Activated T-cell treated with anti-CD3 and anti-CD28 coated beads, Interleukin-2, amount 50 U/mL, for 1 hour (primary cell): ENCODE measurements at places on chromosomes 12 and 14.

DNA sequence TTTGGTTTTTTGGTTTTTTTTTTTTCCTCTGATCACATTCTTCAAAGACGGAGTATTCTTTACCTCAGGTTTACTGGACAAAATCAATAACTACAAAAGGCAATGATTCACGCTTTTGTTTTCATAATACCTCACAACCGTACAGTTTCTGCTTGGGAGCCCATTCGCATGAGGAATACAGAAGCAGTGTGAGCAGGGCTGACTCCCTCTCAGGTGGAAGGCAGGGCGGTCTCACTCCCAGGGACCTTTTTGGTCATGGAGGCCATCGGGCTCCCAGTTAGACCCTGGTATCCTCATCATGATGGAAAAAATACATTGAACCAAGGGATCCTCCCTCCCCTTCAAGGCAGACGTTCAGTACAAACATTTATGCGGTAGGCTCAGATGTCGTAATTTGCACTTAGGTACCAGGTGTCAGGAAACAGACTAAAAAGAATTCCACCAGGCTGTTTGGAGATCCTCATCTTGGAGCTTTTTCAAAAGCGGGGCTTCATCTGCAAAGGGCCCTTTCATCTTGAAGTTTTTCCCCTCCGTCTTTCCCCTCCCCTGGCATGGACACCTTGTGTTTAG lies 19.0 kb upstream of the TIGAR start:
- no peak for DNase-seq

GRCh38 chr12:90075685-90076084 lies 367.0 kb upstream of the ATP2B1 start:
- DNase-seq = no peak

GRCh38 chr14:88802596-88802995 lies 9.8 kb upstream of the EML5 start:
- DNase-seq = no peak

- DNase-seq = no peak
These were observed 209.7 kb upstream of the BMP4 start for GRCh38 chr14:54166049-54166950.

- DNase-seq = peak; percentile 68
These were observed 100.5 kb downstream of the LRRC74A start for GRCh38 chr14:76926521-76927251.

DNA sequence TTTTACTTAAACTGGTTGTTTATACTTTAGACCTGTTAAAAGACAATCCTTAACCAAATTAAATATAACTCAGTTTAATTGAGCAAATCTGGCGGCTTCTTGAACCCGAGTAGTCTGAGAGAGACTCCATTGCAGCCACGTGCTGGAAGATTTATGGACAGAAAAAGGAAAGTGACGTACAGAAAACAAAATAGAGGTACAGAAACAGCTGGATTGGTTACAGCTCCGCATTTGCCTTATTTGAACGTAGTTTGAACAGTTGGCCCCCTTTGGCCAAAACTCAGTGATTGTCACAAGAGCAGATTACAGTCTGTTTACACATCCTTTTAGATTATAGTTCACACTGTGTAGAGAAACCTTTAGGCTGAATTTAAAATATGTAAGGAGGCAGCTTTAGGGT lies 155.9 kb downstream of the RAD51B start:
- DNase-seq = no peak

- DNase-seq = no peak
These were observed 8.3 kb upstream of the LRRC10 start for GRCh38 chr12:69619050-69619449.

DNA sequence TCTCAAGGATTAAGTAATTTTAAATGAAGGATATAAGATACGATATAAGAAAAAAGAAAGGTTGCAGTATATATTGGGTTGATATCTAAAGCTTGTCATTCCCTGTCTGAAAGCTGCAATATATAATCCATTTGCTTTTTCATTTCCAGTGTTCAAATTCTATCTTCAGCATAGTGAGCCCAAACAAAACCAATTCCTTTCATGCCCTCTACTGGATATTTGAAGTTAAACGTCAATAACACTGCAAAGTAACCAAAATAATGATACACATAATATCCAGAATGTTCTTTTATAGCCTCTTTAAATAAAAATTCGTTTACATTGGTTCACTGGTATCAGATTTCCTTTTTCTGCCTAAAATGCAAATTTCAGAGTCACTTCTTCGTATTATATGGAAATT lies 64.5 kb upstream of the DAAM1 start:
- no peak for DNase-seq

- no peak for DNase-seq
These were observed 177.5 kb downstream of the DACT1 start for GRCh38 chr14:58815161-58815701.

GRCh38 chr14:104140463-104141331 lies 2.3 kb downstream of the KIF26A start:
- no peak for DNase-seq

GRCh38 chr12:115322275-115322674 lies 638.3 kb upstream of the TBX3 start:
- no peak for DNase-seq

DNA sequence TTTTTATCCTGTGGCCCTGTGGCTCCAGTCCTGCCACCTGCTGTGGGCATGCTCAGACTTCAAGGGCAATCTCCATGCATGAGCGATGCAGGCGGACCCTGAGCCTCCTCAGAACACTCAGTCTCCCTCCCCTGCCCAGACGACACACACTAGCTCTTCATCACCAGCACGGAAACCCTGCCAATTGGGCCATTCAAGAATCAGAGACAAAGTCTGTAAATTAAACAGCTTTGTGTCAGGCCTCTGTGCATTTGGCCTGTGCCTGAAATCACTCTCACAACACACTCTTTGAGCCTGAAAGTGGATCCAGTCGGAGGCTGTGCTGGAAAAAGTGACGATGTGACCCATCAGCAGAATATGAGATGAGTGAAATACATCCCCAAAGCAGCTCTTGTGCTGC lies 12.5 kb downstream of the POU6F1 start:
- DNase-seq = no peak

- no peak for DNase-seq
These were observed 287.4 kb downstream of the SYT1 start for GRCh38 chr12:79151956-79152355.

DNA sequence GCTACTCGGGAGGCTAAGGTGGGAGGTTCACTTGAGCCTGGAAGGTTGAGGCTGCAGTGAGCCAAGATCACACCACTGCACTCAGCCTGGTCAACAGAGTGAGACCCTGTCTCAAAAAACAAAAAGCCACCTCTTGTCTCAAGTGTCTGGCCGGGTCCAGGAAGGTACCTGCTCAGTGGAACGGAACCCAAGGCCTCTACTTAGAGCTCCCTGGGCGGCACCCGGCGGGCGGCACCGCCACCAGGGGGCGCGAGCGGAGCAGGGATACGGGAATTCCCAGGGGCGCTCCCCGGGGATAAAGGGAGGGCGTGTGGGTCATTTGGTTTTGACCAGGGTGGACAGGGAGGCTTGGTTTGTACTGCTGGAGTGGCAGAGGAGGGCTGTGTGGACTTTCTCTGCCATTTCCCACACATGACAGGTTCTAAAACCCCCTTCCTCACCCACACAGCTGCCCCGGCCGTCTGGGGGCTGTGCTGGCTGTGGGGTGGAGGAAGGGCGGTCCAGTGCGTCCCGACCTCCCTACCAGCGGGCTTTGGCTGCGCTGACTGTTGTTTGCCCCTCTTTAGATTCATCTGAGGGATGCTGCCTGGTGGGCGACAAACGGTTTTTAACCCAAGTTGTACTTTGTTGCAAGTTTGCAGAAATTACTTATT lies 91.4 kb downstream of the SETD3 start:
- peak; percentile 45 for DNase-seq

DNA sequence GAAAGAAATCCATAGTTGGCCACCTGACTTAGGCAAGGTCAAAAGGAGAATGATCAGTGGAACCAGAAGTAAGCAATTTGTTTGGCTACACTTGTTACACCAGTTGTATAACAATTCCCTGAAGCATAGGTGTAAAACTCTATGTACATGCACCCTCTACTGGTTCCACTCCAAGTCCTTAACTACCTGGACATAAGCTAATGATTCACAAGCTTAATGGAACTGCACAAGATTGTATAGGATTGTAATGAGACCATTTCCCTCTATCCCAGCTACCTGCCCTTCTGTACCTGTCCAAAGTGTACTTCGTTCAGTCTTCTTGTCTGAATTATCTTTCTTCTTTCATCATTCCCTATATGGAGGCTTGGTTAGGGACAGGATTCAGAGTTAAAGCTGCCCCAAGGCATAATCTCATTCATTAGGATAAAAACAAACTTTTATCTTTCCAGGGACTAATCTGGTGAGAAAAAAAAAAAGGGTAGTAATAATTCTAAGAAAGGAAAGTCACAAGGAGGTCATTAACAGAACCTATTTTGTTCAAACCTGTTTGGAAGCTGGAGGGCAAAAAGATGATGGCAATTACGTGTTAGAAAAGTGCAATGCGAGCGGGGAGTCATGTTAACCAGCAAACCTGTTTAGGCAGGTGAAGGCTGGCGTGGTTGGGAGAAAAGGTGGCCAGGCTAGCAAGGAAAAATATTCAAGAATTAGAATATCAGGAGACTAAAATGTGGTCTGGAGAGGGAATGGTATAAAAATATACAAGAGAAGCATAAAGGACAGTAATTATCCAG lies 2.8 kb upstream of the TMEM52B start:
- DNase-seq = no peak

GRCh38 chr14:29458547-29458946 lies 469.1 kb downstream of the PRKD1 start:
- DNase-seq = no peak

DNA sequence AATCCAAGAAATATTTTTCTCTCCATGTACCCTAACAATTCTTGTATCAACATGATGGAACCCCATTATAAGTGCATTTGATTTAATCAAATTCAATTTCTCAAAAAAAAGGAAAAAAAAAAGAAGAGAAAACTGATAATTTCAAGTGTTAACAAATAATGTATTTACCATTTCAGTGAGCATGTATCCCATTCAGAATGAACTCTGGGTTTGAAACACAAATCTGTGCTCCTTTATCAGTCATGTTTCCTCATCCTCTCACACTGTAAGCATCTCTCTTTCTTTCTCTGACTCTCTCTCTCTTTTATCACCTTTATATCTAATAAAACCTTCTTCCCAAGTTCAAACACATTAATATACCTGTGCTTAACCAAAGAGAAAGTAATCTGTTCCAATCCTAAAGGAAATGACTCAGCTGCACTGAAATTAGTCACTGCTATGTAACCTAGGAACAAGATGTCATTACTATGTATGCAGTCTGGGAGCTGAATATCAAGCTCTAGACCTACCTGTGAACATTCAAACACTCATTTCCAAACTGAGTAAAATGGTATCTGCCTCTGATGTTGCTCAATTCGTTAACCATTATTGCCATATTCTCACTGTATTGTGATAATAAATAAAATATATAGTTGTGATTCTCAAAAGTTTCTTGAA lies 135.0 kb upstream of the LRIG3 start:
- DNase-seq = no peak

- no peak for DNase-seq
These were observed 212.1 kb downstream of the PHLDA1 start for GRCh38 chr12:75819512-75819911.

DNA sequence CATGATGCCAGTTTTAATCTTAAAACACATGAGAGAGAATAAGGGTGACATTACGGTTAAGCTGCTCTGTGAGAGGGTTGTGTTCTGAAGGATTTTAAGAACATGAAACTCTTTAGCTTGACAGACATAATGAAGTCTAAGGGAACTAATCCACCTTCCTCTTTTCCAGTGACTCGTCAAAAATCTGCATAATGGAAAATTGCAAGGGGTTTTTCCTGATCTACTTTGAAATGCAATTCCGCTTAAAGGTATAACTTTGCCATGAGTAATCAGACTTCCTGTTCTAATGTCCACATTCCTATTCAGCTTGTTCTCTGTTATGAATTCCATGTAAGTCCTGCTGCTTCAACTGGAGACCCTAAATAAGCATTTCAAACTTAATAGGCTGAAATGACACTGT lies at the start of gene ZNF705A:
TSS of gene ZNF705A (plus strand) at position 171 of the 400 bp plus-strand sequence. CDS start 15,611 bp downstream, outside the sequence.
- no peak for DNase-seq

- no peak for DNase-seq
These were observed 387.5 kb downstream of the BCAT1 start for GRCh38 chr12:24561411-24561871.

DNA sequence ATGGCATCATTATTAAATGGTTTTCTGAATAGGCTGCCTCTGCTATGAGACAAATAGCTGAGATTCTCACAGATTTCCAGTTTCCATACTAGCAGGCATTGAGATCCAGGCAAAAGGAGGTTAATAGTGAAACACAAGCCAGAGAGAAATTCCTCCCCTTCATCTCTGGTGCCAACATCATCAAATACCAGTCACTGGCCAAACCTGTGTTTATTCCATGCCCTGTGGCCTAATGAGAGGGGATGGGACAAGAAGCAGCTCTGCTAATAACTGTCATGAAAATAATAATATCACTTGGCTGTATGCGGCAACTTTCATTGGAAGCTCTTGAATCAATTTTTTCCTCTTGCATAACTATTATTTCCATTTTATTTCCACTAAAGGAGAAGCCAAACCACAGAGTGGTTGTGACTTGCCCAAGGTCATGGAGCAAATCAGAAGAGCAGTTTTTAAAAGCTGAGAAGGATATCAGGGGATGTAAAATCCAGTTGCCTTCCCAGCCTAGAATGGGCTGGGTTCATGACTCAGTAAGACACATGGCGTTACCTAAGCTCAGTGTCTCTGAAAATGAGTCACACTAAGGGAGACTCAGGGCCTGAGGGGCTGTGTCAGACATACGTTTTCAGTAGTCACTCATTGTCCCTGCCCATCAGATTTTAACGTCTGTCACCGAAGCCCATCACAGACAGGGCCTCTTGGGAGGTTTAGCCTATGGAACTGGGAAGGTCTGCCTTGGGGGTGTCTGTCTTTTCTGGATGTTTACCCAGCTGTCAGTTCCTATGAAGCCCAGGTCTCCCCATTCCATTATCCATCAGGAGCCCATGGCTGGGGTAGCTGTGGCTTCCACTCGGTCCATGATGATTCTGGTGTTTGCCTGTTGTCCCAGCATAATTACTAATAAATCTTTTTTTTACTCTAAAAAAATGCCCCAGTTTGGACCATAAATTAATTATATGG lies 208.8 kb upstream of the EEA1 start:
- DNase-seq = no peak
